ENCODE measurements at places on chromosomes 4 and X.

GRCh38 chrX:109952985-109953905 lies 49.7 kb upstream of the TMEM164 start:
- DNase-seq = no peak

DNA sequence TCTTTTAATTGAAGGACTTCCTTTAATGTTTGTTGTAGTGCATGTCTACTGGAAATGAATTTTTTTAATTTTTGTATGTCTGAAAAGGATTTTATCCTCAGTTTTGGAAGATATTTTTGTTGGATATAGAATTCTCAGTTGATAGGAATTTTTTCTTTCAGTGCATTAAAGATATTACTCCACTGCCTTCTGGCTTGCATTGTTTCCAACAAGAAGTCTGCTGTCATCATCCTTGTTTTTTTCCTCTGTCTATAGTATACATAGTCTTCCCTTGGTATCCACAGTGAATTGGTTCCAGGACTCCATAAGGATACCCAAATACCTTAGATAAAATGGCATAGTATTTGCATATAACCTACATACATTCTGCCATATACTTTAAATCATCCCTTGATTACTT lies 33.5 kb downstream of the SCD5 start:
- no peak for DNase-seq

DNA sequence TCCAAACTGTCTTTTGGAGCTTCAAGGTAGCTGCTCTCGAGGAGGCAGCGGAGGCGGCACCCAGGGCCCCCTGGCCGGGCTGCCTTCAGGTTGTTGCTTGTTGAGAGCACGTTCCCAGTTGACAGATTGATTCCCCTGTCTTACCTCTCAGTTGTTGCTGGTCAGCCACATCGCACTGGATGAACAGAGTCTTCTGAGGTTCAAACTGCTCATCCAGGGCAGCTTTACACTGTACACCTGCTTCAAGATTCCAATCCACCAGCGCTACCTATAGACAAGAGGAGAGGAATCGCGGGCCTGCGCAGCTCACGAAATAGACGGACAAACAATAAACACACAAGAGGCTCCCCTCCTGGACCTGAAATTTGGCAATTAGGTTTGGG lies 497 bp downstream of the HPGD start:
- no peak for DNase-seq

- no peak for DNase-seq
These were observed 69.0 kb downstream of the HPRT1 start for GRCh38 chrX:134528960-134529359.

DNA sequence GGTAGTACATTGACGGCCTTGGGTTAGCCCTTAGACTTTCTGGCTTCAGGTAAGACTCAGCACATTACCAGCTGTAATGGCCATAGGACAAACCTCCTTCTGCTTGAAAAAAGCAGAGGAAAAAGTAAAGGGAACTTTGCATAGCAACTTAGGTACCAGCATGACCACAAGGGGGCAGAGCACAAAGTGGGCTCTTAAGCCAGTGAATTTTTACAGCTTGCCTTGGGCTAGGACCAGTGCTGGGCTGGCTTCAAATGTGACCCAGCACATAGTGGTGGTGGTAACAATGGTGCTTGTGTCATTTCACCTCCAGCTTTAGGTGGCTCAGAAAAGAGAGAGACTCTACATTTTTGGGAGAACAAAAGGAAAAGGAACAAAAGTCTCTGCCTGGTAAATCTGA lies 66.1 kb downstream of the KLHL4 start:
- DNase-seq = no peak

GRCh38 chrX:19689170-19689779 lies 174.0 kb upstream of the MAP3K15 start:
- DNase-seq = no peak

GRCh38 chr4:141174457-141174856 lies 41.2 kb upstream of the RNF150 start:
- no peak for DNase-seq

GRCh38 chr4:24973747-24974601 lies 56.8 kb downstream of the LGI2 start:
- peak; percentile 56 for DNase-seq

DNA sequence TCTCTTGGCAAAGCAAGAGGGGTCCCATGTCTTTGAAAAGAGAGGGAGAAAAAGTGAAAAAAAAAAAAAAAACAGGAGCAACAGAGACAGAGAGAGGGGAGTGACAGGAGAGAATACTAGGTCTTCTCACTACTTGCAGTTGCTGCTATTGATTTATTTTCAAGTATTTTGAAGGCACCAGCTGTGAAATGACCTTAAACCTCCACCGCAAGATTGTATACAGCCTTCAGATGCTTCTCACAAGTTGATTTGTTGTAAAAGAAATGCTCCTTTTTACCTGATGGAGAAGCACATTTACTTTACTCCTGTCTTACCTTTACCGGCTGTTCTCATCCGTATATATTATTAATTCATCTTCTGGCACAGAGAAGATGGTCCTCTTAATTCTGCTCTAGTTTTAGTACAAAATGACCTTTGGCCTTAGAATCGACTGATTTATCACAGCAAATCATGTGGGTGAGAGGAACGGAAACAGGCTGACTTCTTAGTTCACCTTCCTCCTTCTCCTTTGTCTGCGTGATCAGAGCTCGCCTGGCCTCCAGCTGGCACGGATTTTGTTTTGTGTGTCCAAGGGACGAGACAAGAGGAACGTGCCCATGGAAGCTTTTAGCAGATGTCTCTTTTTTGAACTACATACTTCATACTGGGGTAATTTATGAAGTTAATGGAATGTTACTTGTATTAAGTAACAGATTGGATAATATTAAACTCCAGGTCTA lies 82.4 kb upstream of the PACRGL start:
- DNase-seq = peak; percentile 35

- no peak for DNase-seq
These were observed 2.6 kb upstream of the SMARCA1 start for GRCh38 chrX:129525896-129526295.

GRCh38 chrX:22533898-22534297 lies 261.2 kb downstream of the CBLL2 start:
- no peak for DNase-seq

Measured in left renal pelvis (tissue), 4 donors.